ENCODE measurements at places on chromosomes 6 and 20. TPM values are rescaled to one million over a fixed set of nuclear protein-coding genes. Genes with fewer than 3 reads are reported as not detected.

Gene ZMYND8
- 48.0 TPM for polyA plus RNA-seq

Gene SIM1
- 29.8 TPM for polyA plus RNA-seq

Gene TUBB1
- 1.3 TPM for polyA plus RNA-seq

Gene NRN1
- 3.6 TPM for polyA plus RNA-seq

Gene LAMA2
- 40.1 TPM for polyA plus RNA-seq

Gene RSPO3
- 26.7 TPM for polyA plus RNA-seq

Gene RSPO4
- polyA plus RNA-seq = 2.3 TPM

Gene ADGRF4
- polyA plus RNA-seq = 0.37 TPM

Gene LTA
- polyA plus RNA-seq = 0.40 TPM

- DNase-seq = peak; percentile 17
Measured at GRCh38 chr6:52839124-52840055, 1.2 kb downstream of the GSTA5 start.

GRCh38 chr6:130019326-130020072 is 1.1 kb downstream of the L3MBTL3 start:
- peak; percentile 31 for DNase-seq

DNA sequence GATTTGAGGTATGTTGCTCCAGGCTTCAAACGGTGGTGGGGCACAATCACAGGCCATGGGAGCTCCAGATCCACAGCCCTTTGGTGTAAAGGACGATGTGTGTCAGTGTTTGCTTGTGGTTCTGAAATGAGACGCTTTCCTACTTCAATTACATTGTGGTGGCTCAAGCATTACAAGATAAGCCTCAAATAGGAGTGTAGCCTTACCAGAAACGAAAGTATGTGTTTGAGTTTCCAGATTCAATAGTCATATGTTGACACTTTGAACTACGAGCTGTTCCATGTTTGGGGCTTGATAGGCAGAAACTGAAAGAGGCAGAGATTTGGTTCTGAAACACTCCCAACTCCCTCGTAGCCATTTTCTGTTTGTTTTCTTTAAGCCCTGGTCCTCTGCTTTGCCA is 187.1 kb downstream of the MYLK4 start:
- no peak for DNase-seq

DNA sequence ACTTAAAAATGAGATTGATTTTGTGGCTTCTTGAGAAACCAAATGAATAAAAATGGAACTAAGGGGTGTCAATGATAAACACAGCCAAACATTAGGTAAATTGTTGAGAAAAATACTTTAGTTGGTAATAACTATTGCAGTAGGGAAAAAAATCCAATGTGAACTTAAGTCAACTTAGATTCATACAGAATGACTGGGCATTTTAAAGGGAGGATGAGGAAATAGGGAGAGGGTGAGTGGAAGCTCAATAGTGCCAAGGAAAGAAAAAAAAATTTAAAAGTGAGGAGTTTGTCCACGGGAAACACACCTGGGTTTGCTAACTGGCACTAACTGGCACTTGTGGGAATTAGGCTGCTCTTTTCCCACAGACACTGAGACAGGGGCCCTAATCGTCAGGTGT is 26.2 kb upstream of the PGK2 start:
- no peak for DNase-seq

DNA sequence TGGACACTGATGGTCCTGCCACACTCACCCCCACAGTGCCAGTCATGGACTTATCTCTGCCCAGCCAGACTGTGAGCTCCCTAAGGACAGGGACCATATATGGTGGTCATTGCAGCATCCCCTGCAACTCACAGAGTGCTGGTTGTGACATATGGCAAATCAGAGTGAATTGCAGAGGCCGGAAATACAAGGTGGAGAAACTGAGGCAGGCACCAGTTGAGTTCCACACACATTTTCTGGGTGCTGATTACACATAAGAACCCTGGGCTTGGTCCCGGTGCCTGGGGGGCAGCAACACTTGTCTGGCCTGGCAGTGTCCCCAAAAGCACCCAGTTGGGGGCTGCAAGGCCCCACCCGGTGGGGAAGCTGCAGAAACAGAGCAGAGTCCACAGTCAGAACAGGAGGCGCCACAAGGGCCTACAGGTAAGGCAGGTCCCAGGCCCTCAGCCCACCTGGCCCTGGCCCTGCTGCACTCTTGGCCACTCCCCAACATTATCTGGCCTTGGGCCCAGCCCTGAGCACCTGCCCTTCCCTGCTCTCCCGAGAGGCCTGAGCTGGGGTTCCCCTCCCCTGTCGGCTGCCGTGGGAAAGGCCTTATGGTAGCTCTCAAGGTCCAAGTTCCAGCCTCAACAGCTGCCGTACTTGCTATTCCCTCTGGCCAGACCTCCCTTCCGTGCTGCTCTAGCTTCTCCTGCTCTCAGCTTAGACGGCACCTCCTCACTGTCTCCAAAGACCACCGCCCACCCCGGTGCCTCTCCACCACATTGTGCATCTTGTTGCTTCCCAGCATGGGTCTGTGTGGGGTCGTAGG is 140.8 kb upstream of the PTPN1 start:
- no peak for DNase-seq

GRCh38 chr6:48613231-48613949 is 502.4 kb upstream of the PTCHD4 start:
- no peak for DNase-seq

DNA sequence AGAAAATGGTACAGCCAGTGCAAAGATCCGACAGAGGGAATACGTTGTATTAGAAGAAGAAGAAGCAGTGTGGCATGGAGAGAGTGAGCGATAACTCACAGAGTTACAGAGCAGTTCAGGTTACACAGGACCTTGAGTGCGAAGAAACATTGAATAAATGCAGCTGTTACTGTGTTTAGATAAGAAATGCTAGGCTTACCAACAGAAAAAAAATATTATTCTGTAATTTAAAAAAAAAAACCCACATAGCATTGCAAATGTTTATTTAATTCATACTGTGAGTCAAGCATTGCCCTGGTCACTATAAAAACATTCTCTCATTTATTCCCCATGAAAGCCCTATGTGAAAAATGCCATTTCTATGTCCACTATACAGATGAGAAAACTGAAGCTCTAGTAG is 373.4 kb upstream of the EPHA7 start:
- peak; percentile 27 for DNase-seq

- peak; percentile 46 for DNase-seq
Measured at GRCh38 chr20:1171461-1172093, 13.2 kb downstream of the TMEM74B start.

DNA sequence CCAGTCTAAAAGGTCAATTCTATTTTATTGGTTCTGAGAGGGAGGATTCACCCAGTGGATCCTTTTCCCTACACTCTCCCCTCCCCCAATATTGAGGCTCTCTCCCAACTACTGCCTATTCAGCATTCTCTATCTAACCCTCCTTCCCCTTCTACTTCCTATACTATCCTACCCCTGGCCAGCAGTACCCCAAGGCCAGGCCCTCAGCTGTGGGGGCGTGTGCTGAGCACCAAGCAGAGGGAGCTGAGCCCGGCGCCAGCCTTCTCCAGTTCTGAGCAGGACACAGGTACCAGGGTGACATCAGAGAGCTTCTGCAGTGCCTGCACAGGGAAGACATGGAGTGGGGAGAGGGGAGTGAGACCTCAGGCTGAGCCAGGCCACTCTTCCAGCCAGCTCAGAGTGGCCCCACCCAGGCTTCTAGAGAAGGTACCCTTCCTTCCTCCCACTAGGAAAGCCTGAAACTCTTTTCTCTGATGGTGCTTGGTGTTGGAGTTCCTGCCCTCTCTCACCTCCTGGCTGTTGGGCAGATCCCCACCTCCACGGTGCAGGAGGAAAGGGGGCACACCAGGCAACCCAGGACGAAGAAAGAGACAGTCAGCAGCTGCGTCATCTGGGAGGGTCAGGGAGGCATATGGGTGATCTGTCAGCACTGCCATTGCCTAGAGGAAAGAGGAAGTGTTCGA is 1.9 kb downstream of the DDAH2 start:
- no peak for DNase-seq

GRCh38 chr6:126608681-126609080 is 268.8 kb downstream of the CENPW start:
- DNase-seq = no peak

DNA sequence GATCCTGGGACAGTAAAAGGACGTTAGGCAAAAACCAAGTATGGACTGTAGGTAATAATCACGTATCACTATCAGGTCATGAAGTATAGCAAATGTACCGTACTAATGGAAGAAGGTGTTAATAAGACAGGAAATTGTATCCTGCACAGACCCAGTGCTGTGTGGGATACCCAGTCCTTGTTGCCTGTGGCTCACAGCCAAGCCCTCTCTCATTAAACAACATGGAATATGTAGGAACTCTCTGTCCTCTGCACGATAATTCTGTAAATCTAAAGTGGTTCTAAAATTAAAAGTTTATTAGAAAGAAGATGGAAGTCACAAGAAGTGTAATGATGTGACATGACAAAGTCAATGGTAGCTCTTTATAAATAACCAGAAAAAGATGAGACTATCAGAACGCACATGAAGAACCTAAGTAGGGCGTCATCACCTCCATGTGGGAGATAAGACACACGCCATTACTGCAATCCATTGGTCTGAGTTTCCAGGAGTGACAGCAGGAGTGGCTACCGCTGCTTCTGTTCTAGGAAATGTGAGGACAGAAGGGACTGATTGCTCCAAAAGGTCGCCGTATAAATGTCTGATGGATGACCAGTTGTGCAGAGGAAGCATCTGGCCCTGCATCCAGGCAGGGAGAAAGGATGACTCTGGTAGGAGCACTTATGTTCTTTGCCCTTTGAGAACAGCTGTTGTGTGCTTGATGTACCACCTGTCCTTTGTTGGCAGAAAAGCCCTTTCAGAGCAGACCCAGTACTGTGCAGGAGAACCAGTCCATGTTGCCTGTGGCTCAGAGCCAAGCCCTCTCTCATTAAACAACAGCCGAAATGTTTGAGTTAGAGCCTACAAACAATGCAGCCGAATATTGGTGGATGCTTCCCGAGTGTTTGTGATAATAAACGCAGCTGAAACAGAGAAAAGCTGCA is 125.6 kb downstream of the FIG4 start:
- DNase-seq = no peak

GRCh38 chr6:168042426-168043192 is 36.4 kb downstream of the FRMD1 start:
- no peak for DNase-seq

DNA sequence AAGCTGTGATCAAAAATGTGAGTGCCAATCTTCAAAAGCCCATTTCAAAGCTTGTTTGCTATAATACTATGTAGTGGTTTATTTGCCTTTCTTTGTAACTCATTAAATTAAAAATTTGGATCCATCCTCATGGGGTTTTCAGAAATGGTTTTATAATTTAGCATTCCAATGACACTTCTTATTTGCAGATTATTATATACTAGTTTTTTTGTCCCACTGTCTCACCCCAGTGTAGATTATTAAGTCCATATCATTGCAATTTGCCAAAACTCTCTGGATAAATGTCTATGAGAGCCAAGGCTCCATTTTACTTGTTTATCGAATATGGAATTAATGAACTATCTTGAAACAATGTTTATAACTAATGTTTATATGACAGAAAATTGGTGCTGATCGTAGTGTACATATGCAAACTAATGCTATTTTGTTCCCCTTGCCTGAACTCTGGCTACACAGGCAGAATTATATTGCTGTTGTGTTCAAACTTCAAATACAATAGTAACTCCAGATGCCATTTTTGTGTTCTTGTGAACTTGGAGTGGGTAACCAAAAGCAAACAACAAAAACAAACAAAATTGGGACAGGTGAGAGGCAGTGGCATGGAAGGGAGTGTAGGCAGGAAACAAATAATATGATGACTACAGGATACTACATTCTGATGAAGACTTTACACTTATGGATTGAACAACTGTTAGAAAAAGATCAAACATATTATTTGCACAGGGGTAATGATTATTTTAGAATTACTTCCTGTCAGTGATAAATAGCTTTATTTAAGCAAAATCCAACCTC is 307.1 kb upstream of the FLRT3 start:
- no peak for DNase-seq

DNA sequence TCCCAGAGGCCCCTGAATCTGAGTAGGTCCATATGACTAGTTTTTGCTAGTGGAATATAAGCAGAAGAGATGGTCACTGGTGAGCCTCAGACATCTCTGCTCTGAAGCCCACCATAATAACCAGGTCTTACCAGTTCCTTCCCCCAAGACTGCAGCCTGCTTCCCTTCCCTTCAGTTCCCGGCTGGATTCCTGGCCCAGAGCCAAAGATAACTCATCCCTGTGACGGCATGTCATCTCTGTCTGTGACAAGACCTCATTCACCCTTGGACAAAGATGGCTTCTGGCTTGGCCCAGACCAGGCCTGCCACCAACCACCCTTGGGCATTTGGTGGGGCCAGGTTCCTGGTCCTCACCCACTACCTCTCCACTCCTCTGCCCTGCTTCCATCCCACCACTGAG is 145.5 kb upstream of the TOP1 start:
- DNase-seq = no peak

Measured in left kidney (tissue), 8 donors.